ENCODE measurements at places on chromosomes 2 and 18. TPM values are rescaled to one million over a fixed set of nuclear protein-coding genes. Genes with fewer than 3 reads are reported as not detected.

GRCh38 chr2:230360028-230360427 lies 33.0 kb downstream of the SP140L start:
- no peak overlapping the region for H3K4me3 ChIP-seq
- peaks cover 2% of the 10 kb centered on the region for H3K27me3 ChIP-seq
- H3K36me3 ChIP-seq = no peaks in the 10 kb centered on the region
- H3K4me1 ChIP-seq = no peaks in the 10 kb centered on the region

- no peak overlapping the region for H3K4me3 ChIP-seq
- no peaks in the 10 kb centered on the region for H3K27me3 ChIP-seq
- H3K36me3 ChIP-seq = peaks cover 4% of the 10 kb centered on the region
- H3K4me1 ChIP-seq = no peaks in the 10 kb centered on the region
- H3K27ac ChIP-seq = no peak overlapping the region
- DNase-seq = no peak
Observed at GRCh38 chr2:226079671-226080181, 680.2 kb downstream of the NYAP2 start.

- no peaks in the 10 kb centered on the region for H3K36me3 ChIP-seq
- H3K27ac ChIP-seq = no peak overlapping the region
- no peak overlapping the region for H3K4me3 ChIP-seq
- no peak for DNase-seq
- H3K4me1 ChIP-seq = no peaks in the 10 kb centered on the region
Observed at GRCh38 chr18:54229421-54230059, 5.1 kb upstream of the MBD2 start.

DNA sequence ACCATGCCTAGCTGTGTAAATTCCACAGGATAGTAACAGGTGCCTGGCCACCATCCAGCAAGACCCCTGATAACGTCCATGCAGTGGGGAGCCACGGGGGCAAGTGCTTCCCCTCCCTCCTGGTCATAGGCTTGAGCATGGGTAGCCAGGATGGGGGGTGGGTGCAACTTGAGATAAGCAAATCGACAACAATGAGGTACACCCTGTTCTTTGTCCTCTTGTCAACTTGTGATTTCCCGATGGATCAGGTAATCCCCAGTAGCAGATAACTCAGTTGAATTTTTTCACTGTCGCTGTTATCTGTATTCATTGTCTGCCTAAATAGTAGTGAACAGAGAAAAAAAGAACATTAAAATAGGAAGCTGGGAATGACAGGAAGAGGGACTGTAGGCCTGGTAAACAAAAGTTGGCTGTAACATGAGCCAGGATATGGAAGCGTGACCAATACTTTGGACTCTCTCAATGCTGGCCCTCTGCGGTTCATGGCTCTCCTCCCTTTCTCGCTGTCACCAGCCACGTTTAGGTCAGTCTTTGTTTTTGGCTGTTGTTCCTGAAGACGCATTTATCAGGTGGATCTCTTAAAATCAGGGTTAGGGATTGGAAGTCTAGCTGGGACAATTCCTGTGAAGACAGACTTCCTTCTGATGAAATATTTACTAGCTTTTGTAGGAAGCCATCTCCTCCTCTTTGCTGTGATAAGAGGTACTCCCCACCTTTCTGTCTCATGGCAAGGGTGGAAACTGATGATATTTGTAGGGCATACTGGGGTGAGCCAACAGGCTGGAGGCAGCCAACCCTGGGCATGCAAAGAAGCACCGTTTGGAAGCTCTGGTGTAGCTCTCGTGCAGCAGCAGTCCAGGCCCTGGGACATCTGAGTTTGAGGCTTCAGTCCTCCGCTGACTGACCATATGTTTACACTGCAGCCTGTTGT lies 42.4 kb downstream of the TCF7L1 start:
- peaks cover 12% of the 10 kb centered on the region for H3K4me1 ChIP-seq
- no peak overlapping the region for H3K27ac ChIP-seq
- no peak overlapping the region for H3K4me3 ChIP-seq
- H3K36me3 ChIP-seq = no peaks in the 10 kb centered on the region
- DNase-seq = no peak

The AGXT gene
- not detected for total RNA-seq

Measured in glutamatergic neuron (in vitro differentiated cells).